Activated CD8-positive, alpha-beta memory T cell treated with anti-CD3 and anti-CD28 coated beads for 1 hour (primary cell): ENCODE measurements at places on chromosomes 3 and 15.

DNA sequence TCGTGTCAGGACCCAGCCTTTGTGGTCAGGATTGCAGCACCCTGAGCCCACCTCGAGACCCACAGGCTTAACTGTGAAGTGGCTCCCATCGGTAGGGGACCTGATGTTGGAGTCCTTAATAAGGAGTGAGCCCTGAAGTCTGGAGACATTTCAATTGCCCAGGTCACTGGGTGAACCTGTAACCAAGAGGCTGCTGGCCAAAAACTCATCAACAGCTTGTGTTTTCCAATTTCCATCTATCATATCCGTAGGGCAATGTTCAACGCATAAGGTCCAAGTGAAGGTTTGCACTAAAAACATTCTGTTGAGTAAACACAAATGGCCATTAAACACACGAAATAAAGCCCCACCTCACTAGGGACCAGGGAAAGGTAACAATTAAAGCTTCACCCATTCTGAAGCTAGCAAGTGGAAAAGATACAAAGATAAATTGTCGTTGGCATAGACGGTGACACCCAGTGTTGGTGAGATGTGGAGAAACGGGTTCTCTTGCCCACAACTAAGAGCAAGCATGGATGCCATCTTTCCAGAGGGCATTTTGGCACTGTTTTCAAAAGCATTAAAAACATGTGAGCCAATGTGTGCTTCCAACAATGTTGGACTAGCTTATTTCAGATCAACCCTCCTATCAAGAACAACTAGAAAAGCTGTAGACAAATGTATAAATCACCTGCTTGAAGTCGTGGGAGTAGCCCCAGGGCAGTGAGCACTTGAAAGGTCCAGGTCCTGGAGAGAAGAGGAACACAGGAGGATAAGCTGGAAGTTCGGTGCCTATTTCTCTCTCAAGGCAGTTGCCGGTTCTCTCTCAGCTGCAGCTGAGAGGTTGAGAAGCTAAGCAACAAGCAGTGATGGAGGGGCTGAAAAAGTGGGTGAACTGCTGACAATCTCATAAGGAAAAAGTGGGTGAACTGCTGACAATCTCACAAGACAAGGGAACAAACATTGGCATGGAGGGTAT lies 56.3 kb upstream of the PCSK6 start:
- no peak for DNase-seq

- DNase-seq: no peak
These were observed 107.2 kb upstream of the RASGRP1 start for GRCh38 chr15:38671675-38672254.

DNA sequence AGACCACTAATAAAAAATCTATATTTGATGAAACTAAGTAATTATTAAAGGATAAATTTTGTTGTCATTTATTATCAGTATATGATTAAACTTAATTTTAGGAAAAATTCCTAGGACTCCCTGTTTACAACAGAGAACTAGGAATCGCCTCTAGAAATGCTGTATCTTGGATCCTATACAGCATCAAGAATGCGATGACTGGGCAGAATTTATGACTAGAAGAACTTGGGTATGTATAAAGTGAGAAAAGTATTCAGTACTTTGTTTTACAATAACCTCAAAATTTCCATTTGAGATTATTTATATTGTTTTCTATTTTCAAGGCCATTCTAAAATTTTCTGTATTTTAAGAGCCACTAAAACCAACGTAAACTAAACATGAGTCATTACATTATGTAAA lies 82.3 kb upstream of the AGTR1 start:
- DNase-seq: no peak

DNA sequence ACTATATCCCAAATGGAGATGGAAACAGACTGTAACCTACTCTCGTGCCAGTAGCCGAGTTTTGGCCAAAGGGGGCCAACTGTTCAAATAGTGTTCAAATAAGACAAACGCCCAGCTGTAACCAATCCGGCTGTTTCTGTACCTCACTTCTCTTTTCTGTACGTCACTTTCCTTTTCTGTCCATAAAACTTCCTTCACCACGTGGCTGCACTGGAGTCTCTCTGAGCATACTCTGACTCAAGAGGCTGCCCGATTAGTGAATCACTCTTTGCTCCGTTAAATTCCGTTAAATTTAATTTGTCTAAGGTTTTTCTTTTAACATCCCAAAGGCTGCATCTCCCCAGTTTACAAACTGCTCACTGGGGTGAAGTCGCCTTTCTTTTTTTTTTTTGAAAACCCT lies 219.2 kb upstream of the P2RY1 start:
- no peak for DNase-seq

GRCh38 chr15:101533371-101534140 lies 44.0 kb upstream of the PCSK6 start:
- no peak for DNase-seq

DNA sequence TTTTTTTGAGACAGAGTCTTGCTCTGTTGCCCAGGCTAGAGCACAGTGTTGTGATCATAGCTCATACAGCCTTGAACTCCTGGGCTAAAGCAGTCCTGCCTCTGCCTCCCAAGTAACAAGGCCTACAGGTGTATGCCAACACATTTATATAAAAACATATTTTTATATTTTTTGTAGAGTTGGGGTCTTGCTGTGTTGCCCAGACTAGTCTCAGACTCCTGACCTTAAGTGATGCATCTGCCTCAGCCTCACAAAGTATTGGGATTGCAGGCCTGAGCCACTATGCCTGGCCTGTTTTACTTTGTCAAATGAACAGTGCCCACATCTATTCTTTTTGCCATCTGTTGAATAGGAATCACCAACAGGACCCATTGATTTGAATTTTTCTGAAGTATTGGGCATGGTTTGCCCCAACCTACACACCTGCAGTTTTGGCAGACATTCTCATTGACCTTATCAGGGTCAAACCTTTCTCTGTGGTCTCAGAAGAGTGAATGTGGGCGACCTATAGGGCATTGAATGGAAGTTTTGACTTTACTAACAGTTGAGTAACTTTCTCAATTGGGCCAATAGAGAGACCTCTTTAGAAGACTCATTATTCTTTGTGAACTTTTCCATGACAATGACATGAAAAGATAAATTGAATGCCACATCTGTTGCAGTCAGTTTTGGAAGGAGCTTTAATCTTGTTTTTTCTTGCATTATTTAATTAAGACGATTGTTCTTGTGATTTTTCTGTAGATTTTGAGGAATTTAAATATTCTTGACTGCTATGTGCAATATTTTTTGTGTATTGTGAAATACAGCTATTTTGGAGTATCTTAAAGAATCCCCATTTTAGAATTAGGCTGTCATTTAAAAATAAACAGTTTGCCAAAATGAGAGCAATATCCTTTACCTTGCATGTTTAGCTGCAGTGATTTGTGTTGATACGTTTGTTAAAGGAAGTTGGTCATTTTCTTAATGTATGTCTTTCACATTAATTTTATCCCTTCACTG lies 2.7 kb downstream of the IREB2 start:
- no peak for DNase-seq

DNA sequence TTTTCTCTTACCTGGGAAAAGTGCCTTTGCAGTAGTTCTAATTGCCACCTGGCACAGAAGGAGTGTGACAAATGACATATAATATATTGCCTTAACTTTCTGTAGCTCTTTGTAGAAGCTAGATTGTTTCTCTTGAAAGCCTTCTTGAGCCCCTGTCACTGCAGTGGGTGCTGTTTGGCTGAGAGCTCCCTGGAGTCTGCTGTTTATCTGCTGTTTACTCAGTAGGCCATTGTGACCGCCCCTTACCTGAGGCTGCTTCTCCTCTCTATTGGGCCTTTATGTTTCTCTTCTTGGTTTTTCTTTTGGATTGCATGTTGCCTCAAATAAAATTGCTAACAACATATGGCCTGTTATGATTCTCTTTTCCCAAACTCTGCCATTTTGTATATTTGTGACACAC lies 16.7 kb downstream of the MAP2K5 start:
- no peak for DNase-seq

- DNase-seq: no peak
These were observed at the start of gene PPP1R14D for GRCh38 chr15:40828447-40829036. Gene PPP1R14D, minus strand, starts transcription at chr15:40828708. Its CDS starts 67 bp downstream, at chr15:40828641.

DNA sequence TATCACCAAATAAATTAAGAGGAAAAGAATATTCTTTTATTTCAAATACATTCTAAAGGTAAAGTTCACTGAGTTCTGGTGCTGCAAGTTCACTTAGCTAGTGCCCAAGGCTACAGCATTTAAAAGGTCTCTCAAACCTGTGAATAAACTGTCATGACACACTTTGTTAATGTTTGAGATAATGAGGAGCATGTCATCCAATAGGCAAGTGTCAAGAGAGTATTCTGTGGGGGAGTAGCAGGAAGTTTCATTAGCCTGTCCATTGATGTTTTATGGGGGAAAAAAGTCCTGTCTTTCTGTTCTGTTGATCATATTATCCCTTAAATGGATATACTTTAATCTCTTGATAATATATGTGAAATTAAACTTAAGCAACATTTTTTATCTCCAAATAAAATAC lies 4.0 kb downstream of the SPESP1 start:
- DNase-seq: no peak

DNA sequence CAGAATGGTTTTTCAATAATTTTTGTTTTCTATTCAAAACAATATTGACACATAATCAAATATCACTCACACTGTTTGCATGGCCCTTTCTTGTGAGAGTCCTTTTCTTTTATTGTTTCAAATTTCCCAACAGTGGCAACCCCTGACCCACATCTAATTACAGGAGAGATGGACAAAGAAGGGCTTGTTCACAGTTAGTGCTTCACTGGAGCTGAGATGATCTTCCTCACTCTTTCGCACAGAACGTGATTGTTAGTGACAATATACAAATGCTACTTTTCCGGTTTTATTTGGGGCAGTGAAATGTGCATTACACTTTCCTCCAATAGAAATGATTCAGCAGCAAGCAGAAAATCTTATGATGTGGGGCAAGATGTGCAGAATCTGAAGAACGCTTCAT lies 38.6 kb upstream of the TTC14 start:
- DNase-seq: no peak

GRCh38 chr3:9934235-9934621 lies 594 bp downstream of the CRELD1 start:
- no peak for DNase-seq

- DNase-seq: no peak
These were observed 51.8 kb downstream of the SMAD6 start for GRCh38 chr15:66753687-66754377.

DNA sequence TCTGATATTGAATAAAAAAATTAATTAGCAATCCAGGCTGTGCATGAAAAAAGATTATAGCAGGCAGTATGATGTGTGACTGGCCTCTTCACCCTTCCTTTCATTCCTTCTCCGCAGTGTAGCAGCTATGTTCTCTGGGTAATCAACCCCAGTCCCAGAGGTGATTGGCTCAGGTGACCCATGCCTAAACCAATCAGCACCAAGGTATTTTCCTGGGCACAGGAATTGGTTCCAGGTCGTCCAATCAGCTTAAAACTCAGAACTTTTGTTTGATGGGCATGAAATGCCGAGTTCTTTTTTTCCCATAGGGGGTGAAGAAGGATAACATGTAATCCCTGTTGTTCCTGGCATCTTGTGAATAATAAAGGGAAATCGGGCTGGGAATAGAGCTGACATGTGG lies 5.8 kb upstream of the BNC1 start:
- no peak for DNase-seq

DNA sequence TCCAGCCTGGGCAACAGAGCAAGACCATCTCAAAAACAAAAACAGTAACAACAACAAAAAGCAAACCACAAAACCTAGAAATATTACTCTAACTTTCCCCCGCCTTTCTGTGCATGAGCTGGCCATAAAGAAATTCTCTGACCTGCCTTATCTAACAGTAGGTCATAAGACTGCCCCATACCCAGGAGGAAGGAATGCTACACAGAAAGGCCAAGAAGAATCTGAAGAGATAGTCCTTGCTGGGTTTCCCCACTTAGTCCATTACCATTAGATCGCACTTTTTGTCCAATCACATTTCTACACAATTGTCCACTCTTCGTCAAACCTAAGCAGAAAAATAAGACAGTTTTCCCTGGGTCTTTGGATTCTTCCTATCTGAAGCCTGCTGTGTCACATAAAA lies 23.5 kb downstream of the CIAO2A start:
- no peak for DNase-seq

GRCh38 chr3:29145360-29145759 lies 135.5 kb upstream of the RBMS3 start:
- no peak for DNase-seq

DNA sequence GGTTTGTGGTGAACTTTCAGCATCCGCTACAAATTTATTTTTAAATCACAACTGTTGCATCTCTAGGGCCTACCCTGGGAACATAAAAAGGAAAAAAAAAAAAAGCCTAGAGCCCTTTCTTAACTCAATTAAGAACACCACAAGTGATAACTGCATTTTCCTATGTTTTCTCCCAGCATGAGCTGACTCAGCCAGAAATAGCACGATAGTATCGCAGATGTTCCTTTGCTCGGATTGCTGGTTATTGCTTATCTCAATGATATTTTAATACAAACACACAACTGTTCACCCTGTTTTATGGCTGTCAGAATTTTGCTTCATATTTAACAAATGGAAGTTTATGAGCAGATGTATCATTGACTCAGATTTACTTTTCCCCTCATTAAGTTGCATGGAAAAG lies 251.8 kb upstream of the SUCLG2 start:
- no peak for DNase-seq
